ENCODE measurements at places on chromosomes 7 and 10. TPM values are rescaled to one million over a fixed set of nuclear protein-coding genes. Genes with fewer than 3 reads are reported as not detected.

TEX36 gene
- not detected for total RNA-seq

DYDC2 gene
- total RNA-seq = not detected

PITX3 gene
- not detected for total RNA-seq

SLC13A4 gene
- total RNA-seq = not detected

SKIDA1 gene
- 2.7 TPM for total RNA-seq

CFAP69 gene
- total RNA-seq = 2.7 TPM

EBLN1 gene
- total RNA-seq = not detected

NAT16 gene
- not detected for total RNA-seq

PROSER2 gene
- 8.1 TPM for total RNA-seq

CAMK1D gene
- 12.8 TPM for total RNA-seq

SLC26A3 gene
- total RNA-seq = not detected

ITGA8 gene
- total RNA-seq = 15.5 TPM

PNLIPRP1 gene
- total RNA-seq = not detected

BTBD16 gene
- not detected for total RNA-seq

BICC1 gene
- total RNA-seq = 15.2 TPM

GIMAP2 gene
- 9.6 TPM for total RNA-seq

RADIL gene
- 16.5 TPM for total RNA-seq

All from vagina (tissue), 2 donors.